Heart left ventricle (tissue), 16 donors: ENCODE measurements at places on chromosomes 2 and 18.

DNA sequence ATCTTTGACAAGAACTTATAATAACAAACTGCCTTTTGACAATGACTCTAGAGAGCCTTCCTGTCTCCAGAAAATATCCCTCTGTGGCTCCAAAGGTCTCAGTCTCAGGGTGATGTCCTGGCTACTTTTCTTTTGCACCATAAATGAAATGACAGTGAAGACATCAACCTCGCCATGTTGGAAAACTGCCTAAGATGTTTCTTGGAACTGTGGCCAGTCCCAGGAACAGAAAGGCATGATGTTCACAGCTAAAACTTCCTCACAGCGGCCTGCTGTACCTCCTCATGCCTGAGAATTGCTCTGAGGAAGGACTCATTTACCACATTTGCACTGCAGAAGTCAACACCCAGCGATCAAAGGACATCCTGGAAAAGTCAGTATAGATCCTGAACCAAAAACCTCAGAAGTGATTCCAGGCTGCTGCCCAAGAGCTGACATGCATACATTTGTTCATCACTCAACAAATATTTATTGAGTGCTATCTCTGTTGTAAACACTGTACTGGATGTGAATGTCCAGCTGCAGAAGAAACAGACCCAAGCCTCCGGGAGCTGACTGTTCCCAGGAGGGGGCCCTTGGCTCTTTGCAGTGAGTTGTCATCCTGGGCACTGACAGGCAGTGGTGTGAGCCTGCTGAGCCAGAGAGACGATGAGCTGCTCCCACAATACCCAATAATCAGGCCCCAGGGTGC is 64.3 kb upstream of the ACSL3 start:
- DNase-seq: no peak

- no peak for DNase-seq
Observed at GRCh38 chr2:209389171-209389618, 34.7 kb upstream of the MAP2 start.

DNA sequence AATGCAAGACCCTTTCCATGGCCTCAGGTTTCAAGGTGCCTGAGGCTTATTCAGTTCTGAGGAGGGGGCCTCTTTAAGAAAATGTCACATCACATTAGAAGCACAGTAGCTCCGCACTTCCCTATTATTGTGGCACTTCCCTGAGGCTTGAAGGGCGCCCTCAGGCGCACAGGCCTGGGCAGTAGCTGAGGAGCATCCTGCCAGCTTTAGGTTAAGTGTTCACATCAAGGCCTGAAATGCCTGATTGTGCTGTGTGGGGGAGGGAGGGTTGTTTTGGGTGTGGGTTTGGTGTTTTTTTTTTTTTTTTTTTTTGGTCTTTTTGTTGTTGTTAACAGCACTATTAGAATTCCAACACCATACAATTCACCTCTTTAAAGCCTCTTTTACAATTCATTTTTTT is 107.9 kb downstream of the CABLES1 start:
- no peak for DNase-seq

DNA sequence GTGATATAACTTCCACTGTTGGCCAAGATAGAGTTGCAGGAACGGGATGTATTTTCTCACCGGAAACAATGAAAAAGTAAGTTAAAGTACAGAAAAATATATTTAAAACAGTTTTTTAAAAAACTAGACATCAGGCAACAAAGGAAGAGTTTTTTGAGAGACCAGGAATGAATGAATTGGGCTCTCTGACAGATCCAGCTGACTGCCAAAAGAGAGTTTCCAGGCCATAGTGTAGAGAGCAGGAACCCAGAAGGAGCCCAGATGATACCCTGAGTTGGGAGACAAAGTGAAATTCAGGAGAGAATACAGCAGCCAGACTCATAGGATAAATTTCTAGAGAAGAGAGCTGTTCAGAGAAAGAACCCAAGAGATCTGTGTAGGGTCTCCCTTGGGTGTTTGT is 362.6 kb upstream of the SMIM21 start:
- DNase-seq: no peak

DNA sequence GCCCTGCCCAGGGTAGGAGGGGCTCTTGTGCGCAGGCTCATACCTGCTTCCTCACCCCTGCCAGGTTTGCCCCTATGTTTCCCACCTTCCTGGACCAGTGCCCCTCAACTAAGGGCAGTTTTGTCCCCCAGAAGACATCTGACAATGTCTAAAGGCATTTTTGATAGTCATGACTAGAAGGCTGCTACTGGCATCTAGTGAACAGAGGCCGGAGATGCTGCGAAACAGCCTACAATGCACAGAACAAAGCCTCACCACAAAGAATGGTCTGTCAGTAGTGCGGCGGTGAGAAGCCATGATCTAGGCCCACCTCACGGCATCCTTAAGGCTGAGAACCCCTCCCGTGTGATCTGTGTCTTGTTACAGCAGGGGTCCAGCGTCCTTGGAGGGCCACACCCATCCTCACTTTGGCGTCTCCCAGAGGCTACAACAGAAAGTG is 96.0 kb downstream of the TMEM17 start:
- no peak for DNase-seq

- DNase-seq: no peak
Observed at GRCh38 chr18:48622911-48623431, 84.1 kb downstream of the CTIF start.

DNA sequence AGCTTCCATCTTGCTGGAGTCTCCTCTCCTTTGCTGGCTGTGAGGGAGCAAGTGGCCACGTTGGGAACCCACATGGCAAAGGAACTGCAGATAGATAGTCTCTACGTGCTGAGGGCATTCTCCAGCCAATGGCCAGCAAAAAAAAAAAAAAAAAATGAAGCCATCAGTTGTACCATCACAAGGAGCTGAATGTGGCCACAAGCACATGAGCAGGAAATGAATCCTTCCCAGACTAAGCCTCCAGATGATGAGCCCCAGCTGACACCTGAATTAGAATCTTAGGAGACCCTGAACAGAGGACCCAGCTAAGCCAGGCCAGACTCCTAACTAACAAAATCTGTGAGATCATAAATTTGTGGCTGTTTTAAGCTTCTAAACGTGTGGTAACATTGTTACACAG is 57.9 kb downstream of the SPIRE1 start:
- no peak for DNase-seq

DNA sequence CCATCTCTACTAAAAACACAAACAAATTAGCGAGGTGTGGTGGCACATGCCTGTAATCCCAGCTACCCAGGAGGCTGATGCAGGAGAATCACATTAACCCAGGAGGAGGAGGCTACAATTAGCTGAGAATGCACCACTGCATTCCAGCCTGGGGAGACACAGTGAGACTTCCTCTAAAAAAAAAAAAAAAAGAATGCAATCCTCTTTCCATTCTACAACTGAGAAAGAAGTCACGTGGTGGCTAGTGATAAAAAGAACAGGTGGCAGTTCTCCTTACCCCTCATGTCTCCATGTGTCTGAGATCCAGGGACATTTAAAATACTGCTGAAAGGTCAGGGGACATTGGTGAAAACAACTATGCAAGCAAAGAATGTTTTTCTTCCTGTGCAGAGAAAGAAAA is 24.4 kb upstream of the GPR39 start:
- DNase-seq: no peak

DNA sequence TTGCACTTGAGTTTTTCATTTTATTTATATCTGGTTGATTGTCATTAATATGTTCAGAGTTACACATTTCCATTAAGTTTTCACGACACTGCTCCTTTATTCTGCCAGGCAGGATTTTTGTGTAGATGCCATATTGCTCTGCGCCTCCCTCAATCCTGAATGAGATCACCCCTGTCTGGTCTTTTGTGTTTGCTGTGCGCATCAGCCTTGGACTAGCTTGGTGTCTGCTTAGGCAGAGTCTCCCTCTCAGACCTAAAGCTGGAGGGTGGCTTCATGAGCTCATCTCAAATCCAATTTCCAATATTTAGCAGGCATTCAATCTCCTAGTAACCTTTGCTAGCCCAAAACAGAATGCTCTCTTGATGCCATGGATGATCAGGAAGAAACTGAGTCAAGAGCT is 137.4 kb downstream of the SMAD7 start:
- peak; percentile 18 for DNase-seq

DNA sequence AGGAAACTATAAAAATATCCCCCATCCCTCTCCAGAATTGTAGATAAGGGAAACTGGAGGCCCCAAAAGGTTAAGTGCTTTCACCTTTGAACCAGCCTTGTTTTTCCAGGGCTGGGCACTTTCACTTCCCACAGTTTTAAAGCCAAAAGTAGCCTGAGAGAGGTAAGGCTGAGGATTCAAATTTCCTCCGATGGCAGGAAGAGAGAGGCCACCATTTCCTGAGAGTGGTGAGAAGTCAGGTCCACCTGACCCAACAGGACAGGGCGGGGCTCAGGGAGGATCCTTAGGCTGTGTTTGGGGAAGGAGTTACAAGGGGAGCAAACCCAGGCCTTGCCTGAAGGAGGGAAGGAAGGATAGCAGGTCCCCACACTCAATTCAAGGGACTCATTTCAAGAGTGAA is 4.7 kb upstream of the TEX261 start:
- no peak for DNase-seq

- no peak for DNase-seq
Observed at GRCh38 chr18:53735526-53735925, 488.9 kb downstream of the MBD2 start.

GRCh38 chr2:158766524-158766923 is 28.6 kb upstream of the DAPL1 start:
- no peak for DNase-seq

GRCh38 chr18:79742076-79742475 is 55.7 kb upstream of the KCNG2 start:
- DNase-seq: no peak

DNA sequence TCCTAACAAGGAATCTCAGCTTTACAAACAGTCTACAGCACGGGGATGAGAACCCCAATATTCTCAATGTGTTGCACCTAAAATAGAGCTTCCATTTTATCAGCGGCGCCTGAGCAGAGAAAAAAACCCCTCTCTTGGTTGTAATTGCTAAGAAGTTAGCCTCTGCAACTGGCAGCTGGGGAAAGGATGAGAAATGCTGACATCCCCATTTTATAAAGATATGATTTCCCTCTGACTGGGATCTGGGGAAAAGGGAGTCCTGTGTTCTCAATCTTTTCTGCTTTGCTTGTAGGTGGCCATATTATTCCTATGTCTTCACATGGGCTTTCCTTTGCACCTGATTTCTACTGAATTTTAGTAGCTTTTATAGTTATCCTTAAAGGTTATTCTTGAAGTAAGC is 981.4 kb upstream of the DDX18 start:
- no peak for DNase-seq

DNA sequence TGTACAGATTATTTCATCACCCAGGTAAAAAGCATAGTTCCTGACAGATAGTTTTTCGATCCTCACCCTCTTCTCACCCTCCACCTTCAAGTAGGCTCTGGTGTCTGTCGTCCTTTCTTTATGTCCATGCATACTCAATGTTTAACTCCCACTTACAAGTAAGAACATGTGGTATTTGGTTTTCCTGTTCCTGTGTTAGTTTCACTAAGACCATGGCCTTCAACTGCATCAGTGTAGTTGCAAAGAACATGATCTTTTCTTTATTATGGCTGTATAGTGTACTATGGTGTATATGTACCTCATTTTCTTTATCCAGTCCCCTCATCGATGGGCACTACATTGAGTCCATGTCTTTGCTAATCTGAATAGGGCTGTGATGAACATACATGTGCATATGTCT is 184.2 kb downstream of the KCNJ3 start:
- DNase-seq: no peak

GRCh38 chr18:68429111-68429510 is 285.8 kb downstream of the TMX3 start:
- DNase-seq: no peak

DNA sequence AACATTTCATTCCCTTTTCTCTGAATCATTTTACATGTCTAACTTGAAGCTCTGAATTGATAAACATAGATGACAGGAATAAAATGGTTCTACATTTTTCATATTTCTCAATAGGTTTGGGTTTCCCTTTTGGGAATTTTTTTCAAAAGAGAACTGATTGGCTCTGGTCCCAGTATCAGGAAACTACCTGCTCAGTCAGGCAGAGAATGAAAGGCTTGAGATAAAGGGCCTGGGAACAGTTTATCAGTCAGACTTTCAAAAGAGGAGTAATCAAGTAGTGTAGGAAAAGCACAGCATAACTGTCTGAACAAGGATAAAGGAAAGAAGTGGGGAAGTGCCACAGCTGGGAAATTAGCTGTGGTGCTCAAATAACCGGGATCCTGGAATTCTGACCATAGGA is 28.3 kb upstream of the CCL20 start:
- no peak for DNase-seq

- no peak for DNase-seq
Observed at GRCh38 chr2:80001701-80002101, 302.9 kb downstream of the LRRTM1 start.

- DNase-seq: no peak
Observed at GRCh38 chr2:189802396-189802912, 18.2 kb downstream of the PMS1 start.

DNA sequence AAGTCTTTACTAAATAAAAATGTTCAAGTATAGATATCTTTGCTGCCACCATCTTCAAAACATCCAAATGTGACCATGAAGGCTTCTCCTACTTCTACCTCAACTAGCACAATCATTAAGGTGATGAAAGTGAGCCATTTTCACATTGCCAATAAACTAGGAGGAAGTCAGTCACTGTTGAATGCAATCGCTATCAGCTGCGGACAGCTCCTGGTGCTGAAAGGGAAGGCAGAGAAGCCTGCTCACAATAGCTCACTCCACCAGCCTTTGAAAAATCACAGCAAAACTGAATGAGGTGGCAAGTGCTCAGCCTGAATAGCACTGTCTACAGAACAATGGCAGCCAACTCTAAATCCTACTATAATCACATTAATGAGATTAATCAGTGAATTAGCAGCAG is 2.2 kb downstream of the MYT1L start:
- DNase-seq: no peak

DNA sequence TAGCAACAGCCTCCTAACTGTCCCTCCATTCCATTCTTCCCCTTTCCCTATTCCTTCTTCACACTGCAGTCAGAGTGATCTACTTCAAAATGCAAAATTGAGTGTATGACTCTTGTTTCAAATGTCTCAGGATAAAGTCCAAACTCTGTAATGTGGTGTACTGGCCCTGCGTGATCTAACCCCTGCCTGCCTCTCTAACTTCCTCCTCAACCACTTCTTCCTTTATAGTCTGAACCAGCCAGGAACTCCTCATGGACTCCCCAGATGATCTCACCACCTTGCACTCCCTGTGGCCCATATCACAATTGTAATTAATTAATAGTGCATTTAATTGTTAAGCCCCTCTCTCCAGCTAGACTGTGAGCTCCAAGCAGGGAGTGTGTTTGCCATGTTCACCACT is 3.1 kb upstream of the B3GNT2 start:
- DNase-seq: no peak

GRCh38 chr2:205612636-205613035 is 69.7 kb upstream of the NRP2 start:
- DNase-seq: no peak

- no peak for DNase-seq
Observed at GRCh38 chr2:20501974-20502373, 55.1 kb downstream of the RHOB start.

- no peak for DNase-seq
Observed at GRCh38 chr18:48208432-48209140, 200.6 kb downstream of the ZBTB7C start.

GRCh38 chr2:41026613-41027012 is 574.7 kb upstream of the SLC8A1 start:
- DNase-seq: no peak

- DNase-seq: no peak
Observed at GRCh38 chr2:98063291-98063854, 23.6 kb upstream of the VWA3B start.

- no peak for DNase-seq
Observed at GRCh38 chr18:13412901-13413300, 194.3 kb downstream of the LDLRAD4 start.

GRCh38 chr2:227466887-227467600 is 4.9 kb upstream of the AGFG1 start:
- no peak for DNase-seq
